Activated CD4-positive, CD25-positive, alpha-beta regulatory T cell treated with anti-CD3 and anti-CD28 coated beads, Interleukin-2, amount 50 U/mL, for 16 hours (primary cell): ENCODE measurements at places on chromosomes 7 and 10.

DNA sequence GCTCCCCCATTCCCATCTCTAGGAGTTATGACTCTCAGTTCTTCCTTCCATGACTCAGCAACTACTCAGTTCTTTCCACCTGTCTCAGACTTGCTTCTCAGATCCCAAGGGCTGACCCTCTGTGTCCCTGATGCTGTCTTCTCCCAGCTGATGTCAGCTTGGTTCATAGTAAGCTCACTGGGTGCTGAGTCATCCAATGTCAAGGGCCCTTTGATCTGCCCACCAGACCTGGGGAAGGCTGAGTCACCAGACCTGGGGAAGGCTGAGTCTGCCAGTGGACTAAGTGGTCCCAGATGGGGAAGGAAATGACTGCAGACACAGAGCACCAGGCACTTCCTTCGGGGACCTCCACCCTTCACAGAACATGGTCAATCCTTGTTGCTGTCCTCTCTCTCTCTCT lies 76.1 kb upstream of the ZEB1 start:
- peak; percentile 2 for DNase-seq

- DNase-seq = no peak
Observed at GRCh38 chr10:22560096-22560912, 154.1 kb downstream of the PIP4K2A start.

- no peak for DNase-seq
Observed at GRCh38 chr7:3861386-3861785, 560.3 kb downstream of the SDK1 start.

DNA sequence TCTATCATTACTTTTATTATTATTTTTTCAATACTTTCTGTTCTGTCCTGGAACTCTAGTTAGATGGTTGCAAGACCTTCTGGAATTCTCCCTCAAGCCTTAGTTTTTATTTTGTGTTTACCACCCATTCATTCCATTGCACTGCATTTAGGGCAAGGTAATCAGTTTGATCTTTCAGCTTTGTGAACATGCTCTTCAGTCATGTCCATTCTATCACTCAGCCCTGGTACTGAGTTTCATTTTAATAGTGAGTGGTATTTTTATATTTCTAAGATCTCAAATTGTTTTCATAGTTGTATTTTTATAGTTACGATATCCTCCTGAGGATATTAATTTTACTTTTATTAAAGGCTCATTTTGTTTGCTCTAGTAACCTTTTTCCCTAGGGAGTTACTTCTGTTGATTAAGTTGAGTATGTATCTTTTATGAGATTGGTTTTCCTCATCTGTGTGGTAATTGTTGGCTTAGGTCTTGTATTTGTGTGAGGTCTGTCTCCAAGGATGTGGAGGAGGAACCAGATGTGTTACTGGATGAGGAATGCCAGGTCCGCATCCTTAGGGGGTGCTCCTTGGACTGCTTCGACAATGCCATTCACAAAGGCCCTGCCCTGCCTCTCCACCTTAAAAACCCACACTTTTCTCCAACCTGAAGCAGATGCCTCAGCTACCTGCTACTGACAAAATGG lies 46.7 kb upstream of the RAB18 start:
- no peak for DNase-seq

GRCh38 chr10:57218382-57218781 lies 857.3 kb upstream of the ZWINT start:
- no peak for DNase-seq

- DNase-seq = no peak
Observed at GRCh38 chr7:1026721-1027161, 17.6 kb upstream of the GPR146 start.

- DNase-seq = no peak
Observed at GRCh38 chr10:43077421-43078171, 727 bp downstream of the RET start.

DNA sequence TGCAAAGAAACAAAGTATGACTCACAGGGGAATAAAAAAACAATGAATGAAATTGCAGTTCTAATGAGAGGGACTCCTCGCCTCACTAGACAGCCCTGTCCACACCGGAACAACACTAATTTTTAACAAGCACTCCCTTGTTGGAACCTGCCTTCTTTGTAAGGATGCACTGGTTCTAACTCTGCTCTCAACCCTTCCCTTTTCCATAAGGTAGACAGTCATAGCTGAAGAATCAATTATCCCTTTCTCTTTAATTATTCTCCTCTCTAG lies 65.1 kb downstream of the TSPAN12 start:
- no peak for DNase-seq

DNA sequence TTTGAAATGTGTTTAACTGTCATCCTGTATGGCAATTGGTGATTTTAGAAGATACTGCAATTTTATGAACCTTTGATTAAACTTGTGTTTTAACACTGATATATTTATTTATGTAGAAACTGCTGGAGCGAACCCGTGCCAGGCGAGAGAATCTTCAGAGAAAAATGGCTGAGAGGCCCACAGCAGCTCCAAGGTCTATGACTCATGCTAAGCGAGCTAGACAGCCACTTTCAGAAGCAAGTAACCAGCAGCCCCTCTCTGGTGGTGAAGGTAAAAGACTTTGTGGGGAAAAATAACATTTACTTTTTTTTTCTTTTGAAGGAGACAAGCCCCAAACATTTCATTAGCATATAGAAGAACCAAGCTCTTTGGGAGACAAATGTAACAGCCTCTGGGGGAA lies 6.5 kb downstream of the ANLN start:
- DNase-seq = no peak

GRCh38 chr7:3495530-3495929 lies 194.5 kb downstream of the SDK1 start:
- DNase-seq = no peak

- DNase-seq = no peak
Observed at GRCh38 chr10:97849687-97850402, at the start of gene GOLGA7B. Gene GOLGA7B, plus strand, starts transcription at chr10:97849843. Its CDS starts 461 bp downstream, at chr10:97850304.

DNA sequence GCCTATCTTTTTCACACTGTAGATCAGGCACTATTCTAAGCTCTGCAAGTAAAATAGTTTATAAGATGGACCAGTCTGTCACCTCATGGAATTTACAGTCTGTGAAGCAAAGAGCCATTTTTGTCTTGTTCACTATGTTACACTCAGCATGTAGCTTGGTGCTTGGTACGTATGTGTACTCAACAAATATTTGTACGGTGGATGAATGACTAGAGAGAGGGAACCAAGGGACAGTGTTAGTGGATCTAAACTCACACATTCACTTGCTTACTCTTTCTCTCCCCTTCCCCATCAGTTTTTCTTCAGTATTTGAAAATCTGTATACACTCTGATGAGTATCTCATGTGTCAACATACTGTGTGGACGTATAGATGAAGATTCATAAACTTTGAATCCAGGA lies 45.9 kb downstream of the PTF1A start:
- no peak for DNase-seq

DNA sequence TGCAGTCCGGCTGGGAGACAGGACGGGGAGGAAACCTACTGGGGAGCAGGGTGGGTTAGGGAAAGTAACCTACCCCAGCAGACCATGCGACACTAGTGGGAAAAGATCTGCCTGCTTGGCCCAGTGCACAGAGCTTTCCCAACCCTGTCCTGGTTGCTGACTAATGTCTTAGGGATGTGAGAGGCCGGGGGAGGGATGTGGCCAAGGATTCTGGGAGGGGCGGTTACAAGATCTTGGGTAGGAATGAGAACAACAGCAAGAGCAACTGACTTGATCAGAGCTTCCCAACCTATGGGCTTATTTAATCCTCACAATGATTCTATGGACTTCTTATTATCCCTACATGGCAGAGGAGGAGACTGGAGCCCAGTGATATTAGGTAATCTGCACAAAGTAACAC lies 24.0 kb upstream of the EIF5AL1 start:
- DNase-seq = no peak

DNA sequence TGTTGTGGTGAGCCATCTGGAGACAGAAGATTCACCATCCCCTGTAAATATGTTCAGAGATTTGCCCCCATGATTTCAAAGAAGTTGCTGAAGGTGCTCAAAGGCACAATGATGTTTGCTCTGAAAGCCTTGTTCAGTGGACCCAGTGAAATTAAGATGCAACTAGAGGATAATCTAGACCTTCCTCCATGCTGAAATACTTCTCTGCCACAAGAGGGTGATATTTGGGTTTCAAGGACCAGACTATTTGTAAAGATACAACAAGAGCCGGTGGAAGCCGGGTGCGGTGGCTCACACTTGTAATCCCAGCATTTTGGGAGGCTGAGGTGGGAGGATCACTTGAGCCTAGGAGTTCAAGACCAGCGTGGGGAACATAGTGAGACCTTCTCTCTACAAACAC lies 13.5 kb upstream of the MSRB2 start:
- no peak for DNase-seq

- DNase-seq = no peak
Observed at GRCh38 chr7:45695249-45695995, 121.3 kb downstream of the ADCY1 start.

DNA sequence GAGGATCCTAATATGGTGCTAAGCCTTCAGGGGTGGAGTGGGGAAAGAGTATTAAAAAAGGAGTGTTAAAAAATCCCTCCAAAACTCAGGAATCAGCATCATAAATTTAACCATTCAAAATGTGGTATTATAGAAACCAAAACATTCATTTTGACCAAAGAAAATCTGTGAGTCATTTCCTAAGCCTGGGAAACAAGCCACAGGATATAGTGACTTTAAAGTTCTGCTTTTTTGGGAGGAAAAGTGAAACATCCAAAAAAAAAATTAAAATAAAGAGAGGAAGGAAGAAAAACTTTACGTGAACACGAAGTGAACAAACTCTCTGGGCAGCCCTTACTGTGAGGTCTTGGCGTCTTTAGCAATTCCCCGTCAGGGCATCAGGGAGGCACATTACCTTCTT lies 74.0 kb upstream of the GSDME start:
- no peak for DNase-seq

- DNase-seq = no peak
Observed at GRCh38 chr10:69578508-69578991, 5.3 kb upstream of the NEUROG3 start.

GRCh38 chr7:142168746-142169145 lies 57.2 kb downstream of the MGAM2 start:
- DNase-seq = no peak

DNA sequence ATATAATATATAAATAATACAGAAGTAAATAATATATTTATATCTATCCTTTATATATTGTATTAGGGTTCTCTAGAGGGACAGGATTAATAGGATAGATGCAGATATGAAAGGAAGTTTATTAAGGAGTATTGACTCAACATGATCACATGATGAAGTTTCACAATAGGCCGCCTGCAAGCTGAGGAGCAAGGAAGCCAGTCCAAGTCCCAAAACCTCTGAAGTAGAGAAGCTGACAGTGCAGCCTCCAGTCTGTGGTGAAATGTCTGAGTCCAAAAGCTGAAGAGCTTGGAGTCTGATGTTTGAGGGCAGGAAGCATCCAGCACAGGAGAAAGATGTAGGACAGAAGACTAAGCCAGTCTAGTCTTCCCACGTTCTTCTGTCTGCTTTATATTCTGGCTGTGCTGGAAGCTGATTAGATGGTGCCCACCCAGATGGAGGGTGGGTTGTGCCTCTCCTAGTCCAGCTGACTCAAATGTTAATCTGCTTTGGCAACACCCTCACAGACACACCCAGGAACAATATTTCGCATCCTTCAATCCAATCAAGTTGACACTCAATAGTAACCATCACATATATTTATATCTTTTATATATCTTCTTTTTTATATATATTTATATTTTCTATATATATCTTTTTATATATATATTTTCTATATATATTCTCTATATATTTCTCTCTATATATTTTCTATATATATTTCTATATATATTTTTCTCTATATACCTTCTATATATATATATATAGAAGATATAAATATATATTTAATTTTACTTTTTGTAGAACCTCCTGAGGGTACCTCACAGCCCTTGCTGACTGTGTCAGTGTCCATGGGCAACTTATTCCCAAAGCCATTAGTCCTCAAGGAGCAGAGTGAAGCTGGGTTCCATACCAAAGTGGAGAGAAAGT lies 24.6 kb upstream of the AKR1B10 start:
- DNase-seq = no peak

DNA sequence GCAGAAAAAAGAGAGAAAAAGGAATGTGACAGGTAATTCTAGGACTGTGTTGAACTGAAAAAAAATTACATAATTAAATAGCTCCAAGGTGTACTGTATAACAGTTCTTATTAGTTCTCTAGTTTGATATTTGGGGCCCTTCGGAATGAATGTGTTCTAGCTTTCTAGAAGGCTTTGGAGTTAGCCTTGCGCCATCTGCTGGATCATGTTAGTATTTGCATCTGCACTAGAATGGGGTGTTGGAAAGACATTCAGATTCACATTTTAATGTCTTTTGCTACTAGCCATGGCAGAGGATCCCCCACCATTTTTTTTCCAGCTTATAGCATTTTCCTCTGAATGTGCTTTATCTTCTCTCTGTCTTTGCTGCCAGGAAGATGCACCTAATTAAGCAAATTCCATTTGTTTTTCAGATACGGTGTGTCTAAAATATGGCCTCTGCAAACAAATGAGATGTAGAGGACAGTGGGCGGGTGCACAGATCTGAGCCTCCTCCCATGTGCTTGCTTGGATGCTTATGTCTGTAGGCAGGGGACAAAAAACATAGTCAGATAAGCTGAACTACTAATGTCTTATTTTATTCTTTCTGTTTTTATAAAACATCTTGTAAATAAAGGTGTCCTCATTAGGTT lies 238.5 kb downstream of the PHF14 start:
- peak; percentile 18 for DNase-seq

DNA sequence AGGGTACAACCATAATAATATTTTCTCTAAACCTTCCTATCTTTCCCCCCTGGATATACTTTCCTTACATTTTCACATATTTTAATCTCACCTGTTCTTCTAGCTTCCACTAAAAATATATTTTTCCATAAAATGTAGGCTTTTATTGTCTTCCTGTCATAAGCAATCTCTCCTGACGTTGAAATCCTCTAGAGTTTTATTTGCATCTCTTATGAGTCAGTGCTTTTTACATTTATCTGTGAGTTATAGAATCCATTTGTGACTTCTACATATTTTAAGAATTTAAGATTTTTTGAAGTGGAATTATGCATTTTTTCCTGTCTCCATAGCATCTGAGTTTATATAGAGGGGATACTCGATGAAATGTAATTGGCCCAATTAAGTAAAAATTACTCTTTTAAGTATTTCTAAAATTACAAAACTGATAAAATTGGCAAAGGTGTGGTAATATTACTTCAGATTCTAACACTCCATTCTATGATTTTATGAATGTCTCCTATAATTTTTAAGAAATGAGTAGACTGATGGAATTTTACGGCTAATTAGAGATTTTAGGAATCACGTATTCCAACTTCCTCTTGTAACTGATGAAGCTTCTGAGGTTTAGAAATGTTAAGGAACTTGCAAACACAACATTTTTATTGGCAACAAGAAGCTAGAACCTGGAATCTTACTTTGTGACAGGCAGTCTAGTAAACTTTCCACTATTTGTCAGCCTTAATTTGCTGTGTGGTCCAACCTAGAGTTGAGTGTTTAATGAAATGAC lies 422.9 kb upstream of the SEMA3A start:
- DNase-seq = no peak

GRCh38 chr10:79127151-79127961 lies 58.6 kb downstream of the ZMIZ1 start:
- DNase-seq = no peak

GRCh38 chr7:121017586-121017985 lies 29.1 kb downstream of the CPED1 start:
- DNase-seq = no peak
